ENCODE measurements at places on chromosomes 3 and 15.

- DNase-seq: peak; percentile 30
Measured at GRCh38 chr15:80242132-80242769, 9.8 kb downstream of the CTXND1 start.

DNA sequence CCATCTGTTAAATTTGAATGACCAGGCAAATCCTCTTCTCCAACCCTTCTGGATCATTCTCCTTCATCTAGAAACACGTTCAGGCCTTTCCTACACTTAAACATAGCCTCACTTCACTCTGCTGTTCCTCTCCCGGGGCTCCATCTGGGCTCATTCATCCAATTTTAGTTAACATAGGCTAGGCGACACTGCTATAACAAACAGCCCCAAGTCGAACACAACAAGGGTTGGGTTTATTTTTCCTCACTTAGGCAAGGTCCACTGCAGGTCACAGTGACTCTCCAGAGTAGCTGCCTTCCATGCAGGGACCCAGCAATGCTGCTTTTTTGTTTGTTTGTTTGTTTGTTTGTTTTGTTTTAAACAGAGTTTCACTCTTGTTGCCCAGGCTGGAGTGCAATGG is 250.8 kb downstream of the XXYLT1 start:
- no peak for DNase-seq

DNA sequence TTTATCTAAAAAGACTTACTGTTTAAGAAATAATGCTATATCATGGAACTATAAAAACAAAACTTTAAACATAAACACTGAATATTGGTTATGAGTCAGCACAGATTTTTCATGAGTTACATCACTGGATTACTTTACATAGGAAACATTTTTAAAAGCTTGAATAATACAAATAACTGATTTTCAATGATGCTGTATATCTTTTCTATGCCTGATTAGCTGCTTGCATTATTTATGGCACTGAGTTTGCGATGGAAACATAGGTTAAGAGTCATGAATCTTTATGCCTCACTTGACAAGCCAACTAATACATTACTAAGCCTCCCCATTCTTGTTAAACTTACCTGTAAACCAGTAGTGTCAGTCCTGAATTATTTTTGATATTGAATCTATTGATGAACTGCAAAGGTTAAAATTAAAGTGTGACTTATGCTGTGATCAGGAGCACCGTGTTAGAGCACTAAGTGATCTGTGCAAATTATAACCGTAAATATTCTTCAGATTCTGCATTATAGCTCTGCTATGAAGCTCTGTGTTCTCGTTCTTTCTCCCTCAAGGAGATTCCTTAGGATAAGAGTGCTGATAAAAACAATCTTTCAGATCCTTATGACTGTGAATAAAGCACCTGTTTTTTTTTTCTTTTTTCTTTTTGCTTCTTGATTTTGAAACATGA is 437.3 kb upstream of the BCHE start:
- DNase-seq: no peak

DNA sequence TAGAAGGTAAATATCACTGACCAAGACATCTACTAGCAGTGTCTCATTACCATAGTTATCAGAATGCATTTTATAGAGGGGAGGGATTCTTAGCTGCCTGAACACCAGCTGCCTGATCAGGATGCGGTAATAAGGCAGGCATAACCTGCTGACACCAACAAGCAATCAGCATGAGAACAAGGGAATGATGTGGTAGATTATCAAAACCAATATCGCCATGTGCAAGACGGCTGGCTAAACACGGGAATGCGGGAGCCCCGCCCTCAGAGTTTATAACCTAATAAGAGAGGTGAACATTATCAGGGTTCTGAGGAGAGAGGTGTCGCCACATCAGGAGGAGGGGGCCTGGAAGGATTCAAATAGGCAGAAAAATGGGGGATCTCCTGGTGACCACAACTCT is 20.5 kb downstream of the B4GALT4 start:
- DNase-seq: no peak

GRCh38 chr3:21310891-21311290 is 440.1 kb downstream of the ZNF385D start:
- DNase-seq: no peak

DNA sequence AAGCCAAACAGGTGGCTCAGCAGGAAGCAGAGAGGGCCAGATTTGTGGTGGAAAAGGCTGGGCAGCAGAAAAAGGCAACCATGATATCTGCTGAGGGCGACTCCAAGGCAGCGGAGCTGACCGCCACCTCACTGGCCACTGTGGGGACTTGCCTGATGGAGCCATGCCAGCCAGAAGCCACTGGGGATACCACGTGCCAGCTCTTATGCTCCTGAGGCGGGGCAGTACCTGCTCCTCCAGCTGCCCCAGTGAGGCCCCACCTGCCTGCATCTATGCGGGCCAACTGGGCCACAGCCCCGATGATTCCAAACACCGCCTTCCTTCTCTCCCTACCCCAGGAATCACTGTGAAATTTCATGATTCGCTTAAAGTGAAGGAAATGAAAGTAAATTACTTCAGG is 22.9 kb upstream of the ARIH1 start:
- no peak for DNase-seq

GRCh38 chr3:172291650-172292049 is 156.6 kb downstream of the GHSR start:
- DNase-seq: no peak

DNA sequence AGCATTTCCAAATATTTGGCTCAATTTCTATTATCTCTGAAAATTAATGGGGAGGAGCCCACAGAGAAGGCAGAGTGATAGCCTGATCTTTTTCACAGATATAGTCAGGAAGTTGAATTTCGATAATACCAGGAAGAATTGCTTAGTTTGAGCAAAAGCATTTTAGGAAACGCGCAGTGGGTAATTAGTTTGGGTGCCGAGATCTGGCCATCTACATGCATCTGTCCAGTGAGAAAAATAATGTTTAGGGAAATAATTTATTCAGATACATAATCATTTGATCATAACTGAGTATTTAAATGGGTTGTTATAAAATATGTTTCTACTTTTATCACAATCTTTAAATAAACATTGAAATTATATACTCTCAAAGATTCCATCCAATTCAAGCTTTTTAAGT is 653.9 kb downstream of the RBMS3 start:
- DNase-seq: no peak

GRCh38 chr3:46693892-46694226 is 380 bp upstream of the ALS2CL start:
- peak; percentile 54 for DNase-seq

DNA sequence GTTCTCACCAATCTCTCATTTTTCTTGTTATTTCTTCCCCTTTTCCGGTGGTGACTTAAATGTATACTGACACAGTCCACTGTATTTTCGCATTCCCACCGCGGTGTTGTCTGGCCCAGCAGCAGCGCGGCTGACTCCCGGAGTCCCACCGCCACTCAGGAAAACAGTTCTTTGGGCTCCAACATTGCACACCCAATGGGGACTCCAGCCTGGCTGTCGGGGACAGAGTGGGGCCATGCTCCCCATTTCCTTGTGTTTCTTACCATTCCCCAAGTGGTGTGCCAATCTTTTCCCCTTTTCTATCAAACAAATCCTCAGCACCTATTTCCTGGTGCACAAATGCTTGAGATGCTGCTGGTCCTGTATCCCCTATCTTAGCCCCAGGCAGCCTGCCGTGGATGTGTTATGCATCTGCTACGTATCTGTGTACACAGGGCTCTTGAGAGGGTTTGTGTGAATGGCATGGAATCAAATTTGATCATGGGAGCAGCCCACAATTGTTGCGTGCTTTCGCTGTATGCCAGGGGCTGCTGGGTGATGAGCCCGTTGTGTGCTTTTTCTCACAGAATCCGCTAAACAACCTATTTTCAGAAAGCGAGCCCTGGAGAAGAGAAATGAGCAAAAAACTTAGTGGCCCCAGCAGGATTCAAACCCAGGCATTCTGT is 219.1 kb upstream of the RGMA start:
- DNase-seq: no peak

DNA sequence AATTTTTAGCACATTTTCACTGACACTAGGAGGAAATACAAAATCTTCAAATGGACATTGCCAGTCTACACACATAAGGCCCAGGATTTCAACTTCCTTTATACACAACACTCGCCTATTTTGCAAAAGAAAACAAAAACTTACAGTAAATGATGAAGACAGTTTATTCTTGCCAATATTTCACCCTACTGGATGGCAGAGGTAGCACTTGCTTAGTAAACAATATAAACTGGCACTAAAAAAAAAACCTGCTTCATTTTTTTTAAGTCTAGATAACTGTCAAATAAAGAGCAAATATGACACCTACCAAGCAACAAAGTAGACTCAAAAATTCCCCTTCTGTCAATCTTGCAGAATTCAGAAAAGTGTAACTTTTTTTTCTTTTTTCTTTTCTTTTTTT is 204.0 kb downstream of the VPS13C start:
- DNase-seq: no peak

DNA sequence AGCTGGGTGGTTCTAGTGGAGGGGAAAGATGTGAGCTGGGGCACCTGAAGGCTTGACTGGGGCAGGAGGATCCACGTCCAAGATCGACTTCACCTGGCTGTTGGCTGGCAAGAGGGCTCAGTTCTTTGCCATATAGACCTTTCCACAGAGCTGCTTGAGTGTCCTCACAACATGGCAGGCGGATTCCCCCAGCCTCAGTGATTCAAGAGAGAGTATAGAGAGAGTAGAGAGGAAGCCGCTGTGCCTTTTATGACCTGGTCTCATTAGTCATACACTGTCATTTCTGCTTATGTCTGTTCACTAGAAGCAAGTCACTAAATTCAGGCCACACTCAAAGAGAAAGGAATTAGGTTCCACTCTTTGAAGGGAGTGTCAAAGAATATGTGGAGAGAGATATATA is 101.6 kb downstream of the APBA2 start:
- DNase-seq: no peak

DNA sequence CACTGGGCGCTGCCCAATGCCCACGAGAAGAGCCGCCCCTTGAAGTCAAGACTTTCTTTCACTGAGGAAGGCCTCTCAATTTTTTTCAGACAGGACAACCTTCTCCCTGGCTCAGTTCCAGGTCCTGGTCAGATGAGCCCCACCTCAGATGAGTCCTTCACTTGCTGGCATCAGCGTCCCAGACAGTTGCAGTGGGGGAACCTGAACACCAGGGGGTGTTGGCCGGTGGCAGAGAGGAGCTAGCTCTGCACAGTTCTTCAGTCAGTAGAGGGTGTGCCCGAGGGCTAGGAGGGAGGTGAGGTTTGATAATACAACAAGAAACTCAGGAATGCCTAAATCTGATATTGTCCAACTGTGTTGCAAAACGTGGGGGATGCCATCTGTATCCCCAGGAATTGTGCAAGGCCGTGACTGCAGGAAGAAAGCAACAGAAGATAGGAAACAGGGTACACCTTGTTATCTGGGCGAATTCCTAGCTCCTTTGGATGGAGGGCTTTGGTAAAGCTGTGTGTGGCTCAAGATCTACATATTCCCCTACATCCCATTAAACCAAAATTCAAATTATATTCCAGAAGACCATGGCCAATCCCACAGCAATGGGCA is 34.3 kb downstream of the CCR3 start:
- peak; percentile 16 for DNase-seq

- DNase-seq: no peak
Measured at GRCh38 chr3:140399871-140400270, 278.0 kb upstream of the TRIM42 start.

DNA sequence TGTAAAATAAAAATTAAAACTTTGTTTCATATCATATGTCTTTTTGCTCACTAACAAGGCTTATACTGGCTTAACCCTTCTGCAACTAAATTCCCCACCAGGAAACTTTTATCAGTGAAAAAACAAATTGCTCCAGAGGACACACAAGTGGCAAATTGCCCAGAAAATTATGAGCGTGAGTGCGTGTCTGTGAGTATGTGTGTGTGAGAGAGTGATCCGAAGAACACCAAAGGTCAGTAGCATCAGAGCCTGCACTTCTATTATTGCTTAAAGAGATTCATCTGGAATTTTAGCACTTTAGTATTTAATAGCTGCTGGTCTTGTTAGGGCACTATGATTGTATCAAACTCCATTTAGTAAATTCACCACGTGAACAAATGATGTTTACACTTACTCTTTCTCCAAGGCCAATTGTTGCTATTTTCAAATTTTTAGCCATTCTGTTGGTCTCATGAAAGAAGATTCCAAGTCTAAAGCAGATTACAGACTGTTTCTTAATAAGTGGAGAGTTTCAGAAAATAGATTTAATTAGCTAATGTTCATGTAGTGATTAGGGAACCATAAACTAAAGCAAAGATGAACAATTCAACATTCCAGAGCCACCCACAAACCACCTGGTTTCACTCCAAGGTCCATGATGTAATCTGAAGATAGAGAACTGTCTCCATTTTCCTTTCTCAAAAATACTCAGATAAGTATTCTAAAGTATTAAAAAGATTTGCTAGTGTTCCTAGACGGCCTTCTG is 91.1 kb upstream of the IL12A start:
- DNase-seq: no peak

DNA sequence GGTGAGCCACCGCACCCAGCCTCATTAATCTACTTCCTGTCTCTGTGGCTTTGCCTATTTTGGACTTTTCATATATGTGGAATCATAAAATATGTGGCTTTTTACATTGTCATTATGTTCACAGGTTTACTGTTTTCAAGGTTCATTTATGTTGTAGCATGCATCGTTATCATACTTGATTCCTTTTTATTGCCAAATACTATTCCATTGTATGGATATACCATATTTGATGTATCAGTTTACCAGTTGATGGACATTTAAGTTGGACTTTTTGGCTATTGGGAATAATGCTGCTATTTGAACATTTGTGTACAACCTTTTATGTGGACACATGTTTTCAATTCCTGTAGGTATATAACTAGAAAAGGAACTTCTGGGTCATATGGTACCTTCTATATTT is 14.0 kb downstream of the GXYLT2 start:
- DNase-seq: no peak

GRCh38 chr15:59424616-59425015 is 13.4 kb upstream of the FAM81A start:
- no peak for DNase-seq

GRCh38 chr3:149019580-149019979 is 28.2 kb downstream of the GYG1 start:
- no peak for DNase-seq

- no peak for DNase-seq
Measured at GRCh38 chr3:177144922-177145321, 52.4 kb downstream of the TBL1XR1 start.

- DNase-seq: peak; percentile 50
Measured at GRCh38 chr15:52331490-52332240, 36.1 kb upstream of the MYO5C start.

DNA sequence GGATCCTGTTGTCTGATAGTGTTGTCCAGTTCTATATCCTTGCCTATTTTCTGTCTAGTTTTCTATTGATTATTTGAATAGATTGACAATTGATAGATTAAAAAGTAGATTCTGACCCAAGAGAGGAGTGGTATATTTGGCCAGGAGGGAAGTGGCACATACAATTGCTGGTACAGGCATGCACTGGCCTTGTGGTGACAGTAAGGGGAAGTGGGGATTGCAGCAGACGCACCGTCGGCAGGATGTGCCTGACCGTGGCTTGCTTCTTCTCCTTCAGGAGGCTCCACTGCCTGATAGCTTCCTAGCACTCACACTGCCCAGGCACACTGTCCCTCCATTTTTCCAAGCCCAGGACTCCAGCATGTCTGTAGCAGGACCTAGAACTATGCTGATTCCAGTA is 10.5 kb downstream of the GABRG3 start:
- DNase-seq: no peak

Data from SW480 (cell line).